Smooth muscle cell of the umbilical artery (primary cell): ENCODE measurements at places on chromosomes 11 and 22. TPM values are rescaled to one million over a fixed set of nuclear protein-coding genes. Genes with fewer than 3 reads are reported as not detected.

Gene TSPAN4
- total RNA-seq: 178 and 183 TPM in 2 replicates

Gene SERPING1
- total RNA-seq: 4.5 and 7.9 TPM in 2 replicates

Gene SEPTIN3
- total RNA-seq: 0.28 and 0.30 TPM in 2 replicates

Gene SNX32
- total RNA-seq: 0.92 and 1.8 TPM in 2 replicates

Gene CSF2RB
- under 0.01 and 0.05 TPM in 2 replicates for total RNA-seq

Gene PRRG4
- total RNA-seq: under 0.01 and 0.09 TPM in 2 replicates
